ENCODE measurements at places on chromosomes 2 and 18.

- no peak for DNase-seq
These were observed 26.7 kb upstream of the ACTR3 start for GRCh38 chr2:113863144-113863543.

- DNase-seq = no peak
These were observed 11.9 kb downstream of the ZNF407 start for GRCh38 chr18:74609535-74609934.

DNA sequence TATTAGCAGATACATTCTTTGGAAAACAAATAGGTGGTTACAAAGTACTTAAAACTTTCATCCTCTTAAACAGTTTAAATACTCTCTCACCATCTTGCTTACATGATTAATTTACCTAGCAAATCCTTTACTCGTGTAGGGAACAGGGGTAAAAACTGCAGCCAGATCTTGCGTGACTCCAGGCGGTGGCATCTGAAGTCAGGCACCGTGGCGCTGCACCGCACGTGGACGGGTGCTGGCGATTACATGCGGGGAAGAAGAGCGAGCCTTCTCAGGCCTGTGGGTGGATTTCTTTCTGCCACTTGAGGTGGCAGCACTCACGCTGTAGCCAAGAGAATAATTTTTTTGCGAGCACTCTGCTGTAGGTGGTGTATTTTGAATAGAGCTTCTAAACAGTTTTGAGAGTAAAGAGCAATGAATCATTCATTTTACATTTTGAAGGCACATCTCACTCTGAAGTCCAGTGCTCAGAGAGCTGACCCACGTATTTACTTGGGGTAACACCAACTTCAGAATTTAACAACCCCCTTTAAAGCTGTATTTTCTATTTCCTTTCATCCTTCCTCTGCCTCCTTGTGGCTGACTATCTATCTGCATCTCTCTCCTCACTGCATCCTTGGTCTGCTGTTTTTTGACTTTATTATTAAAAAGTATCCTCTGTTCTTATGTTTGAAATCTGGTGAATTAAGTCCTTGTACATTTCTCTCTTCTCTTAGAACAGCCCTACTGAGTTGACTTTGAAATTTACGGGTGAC lies 68.9 kb downstream of the EPAS1 start:
- no peak for DNase-seq

GRCh38 chr2:105600037-105600442 lies 144.7 kb upstream of the NCK2 start:
- DNase-seq = no peak
